ENCODE measurements at places on chromosomes 2 and 18.

- no peak for DNase-seq
Observed at GRCh38 chr2:74944987-74945787, 13.3 kb upstream of the POLE4 start.

GRCh38 chr2:160493227-160494028 is at the start of gene RBMS1:
Gene RBMS1 (minus strand): TSS chr2:160493807. CDS start chr2:160493363, 444 bp downstream.
- DNase-seq, result no peak

DNA sequence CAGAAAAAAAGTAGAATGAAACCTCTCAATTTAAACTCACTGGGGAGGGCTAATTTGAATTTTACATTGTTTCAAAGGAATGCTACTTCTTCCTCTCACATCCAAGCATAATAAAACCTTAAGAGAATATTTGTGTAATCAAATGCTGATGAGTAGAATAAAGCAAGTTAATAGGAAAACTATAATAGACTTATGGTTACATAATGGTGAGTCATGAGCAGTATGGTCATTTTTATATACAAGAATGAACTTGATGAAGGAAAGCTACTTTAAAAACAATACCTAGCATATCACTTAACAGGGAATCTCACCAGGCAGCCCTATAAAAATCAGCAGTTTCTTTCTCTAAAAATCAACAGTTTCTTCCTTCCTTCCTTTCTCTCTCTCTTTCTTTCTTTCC is 80.3 kb downstream of the VSNL1 start:
- DNase-seq, result no peak

GRCh38 chr2:167480232-167480985 is 592.1 kb downstream of the XIRP2 start:
- no peak for DNase-seq

- DNase-seq, result no peak
Observed at GRCh38 chr2:15116830-15117229, 444.3 kb downstream of the NBAS start.

DNA sequence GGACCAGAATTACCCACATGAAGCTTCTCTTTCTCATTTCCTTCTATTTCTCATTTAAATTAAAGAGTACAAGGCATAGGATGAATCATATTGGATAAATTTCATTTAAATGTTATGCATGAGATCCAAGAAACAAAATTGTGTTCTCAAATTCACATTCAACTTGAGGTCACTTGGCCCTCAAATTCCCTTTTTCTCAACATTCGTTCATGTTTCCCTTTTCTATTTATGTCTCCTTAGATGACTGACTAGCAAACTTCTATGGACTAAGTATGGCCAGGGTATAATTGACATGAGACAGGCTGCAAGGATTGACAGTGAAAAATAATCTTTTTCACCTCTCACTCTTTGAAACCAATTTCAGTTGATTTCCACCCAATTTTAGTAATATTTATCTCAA is 4.0 kb upstream of the LDLRAD4 start:
- DNase-seq, result no peak

Measured in NCI-H1048 (cell line).